Endothelial cell (in vitro differentiated cells): ENCODE measurements at places on chromosomes 7 and 10. TPM values are rescaled to one million over a fixed set of nuclear protein-coding genes. Genes with fewer than 3 reads are reported as not detected.

The SPDYE5 gene
- not detected for total RNA-seq

DNA sequence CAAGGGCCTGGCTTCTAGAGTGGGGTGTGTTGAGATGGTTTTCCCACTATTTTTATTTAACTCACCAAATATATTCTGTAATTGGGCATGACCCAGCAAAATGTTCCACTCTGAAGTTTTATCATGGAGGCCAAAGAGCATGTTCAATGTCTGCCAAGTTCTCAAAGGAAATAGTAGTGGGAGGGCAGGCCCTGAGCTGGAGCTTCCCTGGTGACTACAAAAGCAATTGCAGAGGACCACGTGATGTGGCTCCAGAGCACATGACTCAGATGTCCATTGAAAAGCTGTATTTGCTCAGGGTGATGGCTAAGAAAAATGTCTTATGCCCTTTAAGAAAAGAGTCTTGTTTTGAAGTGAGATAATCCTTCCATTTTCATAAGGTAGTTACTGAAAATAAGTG, 1024.8 kb downstream of the LRMDA start:
- DNase-seq, result no peak
- H3K36me3 ChIP-seq, result no peaks in the 10 kb centered on the region
- no peak overlapping the region for H3K27ac ChIP-seq
- peaks cover 4% of the 10 kb centered on the region for H3K27me3 ChIP-seq
- H3K4me3 ChIP-seq, result no peak overlapping the region

GRCh38 chr10:43078175-43078985, 1.5 kb downstream of the RET start:
- no peak for DNase-seq
- peaks cover 6% of the 10 kb centered on the region for H3K4me1 ChIP-seq
- peaks cover 30% of the 10 kb centered on the region for H3K27me3 ChIP-seq
- no peak overlapping the region for H3K27ac ChIP-seq

The FBXO24 gene
- total RNA-seq, result 1.3 TPM

- no peaks in the 10 kb centered on the region for H3K4me1 ChIP-seq
- H3K36me3 ChIP-seq, result no peaks in the 10 kb centered on the region
- H3K27me3 ChIP-seq, result peaks cover 2% of the 10 kb centered on the region
- no peak overlapping the region for H3K27ac ChIP-seq
- no peak overlapping the region for H3K4me3 ChIP-seq
Measured at GRCh38 chr7:138816650-138817049, 18.7 kb upstream of the ATP6V0A4 start.

DNA sequence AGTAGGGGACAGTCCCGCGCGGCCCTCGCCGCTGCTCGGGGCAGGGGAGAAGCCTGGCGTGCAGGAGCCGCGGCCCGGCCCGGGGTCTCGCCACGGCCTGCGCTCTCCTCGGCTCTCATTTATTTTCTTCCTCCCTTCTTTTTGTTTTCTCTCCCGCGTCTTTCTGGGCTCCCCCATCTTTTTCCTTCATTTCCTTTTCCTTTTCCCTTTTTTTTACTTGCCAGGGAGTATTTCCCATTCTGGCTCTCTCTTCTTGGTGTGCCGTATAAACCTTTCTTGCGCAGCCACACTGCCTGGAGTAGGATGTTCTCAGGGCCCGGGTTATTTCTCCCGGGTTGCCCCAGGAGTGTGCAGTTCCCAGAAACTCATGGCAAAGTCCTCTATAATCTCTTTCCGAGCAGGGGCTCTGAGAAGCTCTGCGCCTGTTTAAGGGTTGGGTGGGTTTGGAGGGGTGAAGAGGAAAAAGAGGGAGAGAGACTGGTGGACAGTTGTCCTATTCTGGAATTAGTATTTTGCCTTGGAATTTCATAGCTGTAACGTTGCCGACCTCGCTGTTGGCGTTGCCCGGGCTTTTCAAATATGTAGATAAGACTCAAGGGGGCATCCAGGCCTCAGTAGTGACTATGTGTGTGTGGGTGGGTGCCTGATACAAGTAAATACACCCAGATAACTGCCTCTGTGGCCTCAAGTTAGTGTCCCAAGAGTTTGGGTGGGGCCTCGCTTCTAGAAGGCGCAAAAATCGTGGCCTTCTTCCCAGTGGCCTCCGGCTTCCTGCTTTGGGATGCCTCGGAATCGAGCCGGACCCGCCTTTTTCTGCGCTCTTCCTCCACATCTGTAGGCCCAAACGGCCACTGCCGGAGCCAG, 4.3 kb upstream of the ZNF503 start:
- no peak for DNase-seq
- peaks cover 34% of the 10 kb centered on the region for H3K4me1 ChIP-seq
- H3K36me3 ChIP-seq, result no peaks in the 10 kb centered on the region
- H3K4me3 ChIP-seq, result peak overlapping the region; percentile 89

GRCh38 chr10:47402641-47403301, 18.7 kb upstream of the ZNF488 start:
- H3K27me3 ChIP-seq, result peaks cover 9% of the 10 kb centered on the region
- DNase-seq, result no peak
- H3K36me3 ChIP-seq, result no peaks in the 10 kb centered on the region
- peak overlapping the region; percentile 71 for H3K4me3 ChIP-seq
- H3K27ac ChIP-seq, result peak overlapping the region; percentile 15
- peaks cover 14% of the 10 kb centered on the region for H3K4me1 ChIP-seq

The EN2 gene
- total RNA-seq, result 2.1 TPM

- H3K4me3 ChIP-seq, result no peak overlapping the region
- H3K36me3 ChIP-seq, result peaks cover 5% of the 10 kb centered on the region
- no peak overlapping the region for H3K27ac ChIP-seq
- DNase-seq, result no peak
- H3K4me1 ChIP-seq, result no peaks in the 10 kb centered on the region
Measured at GRCh38 chr10:11728353-11728752, 13.8 kb upstream of the ECHDC3 start.

GRCh38 chr10:49090696-49091380, 24.5 kb downstream of the VSTM4 start:
- H3K4me1 ChIP-seq, result no peaks in the 10 kb centered on the region
- no peaks in the 10 kb centered on the region for H3K27me3 ChIP-seq
- H3K27ac ChIP-seq, result no peak overlapping the region
- no peak for DNase-seq
- H3K4me3 ChIP-seq, result no peak overlapping the region

The KIAA1549 gene
- 10.8 TPM for total RNA-seq

- H3K4me1 ChIP-seq, result peaks cover 12% of the 10 kb centered on the region
- no peak overlapping the region for H3K27ac ChIP-seq
- DNase-seq, result no peak
- peaks cover 8% of the 10 kb centered on the region for H3K27me3 ChIP-seq
- H3K4me3 ChIP-seq, result no peak overlapping the region
Measured at GRCh38 chr10:31599626-31600504, 280.8 kb downstream of the ZEB1 start.

The KCNIP2 gene
- 7.7 TPM for total RNA-seq

DNA sequence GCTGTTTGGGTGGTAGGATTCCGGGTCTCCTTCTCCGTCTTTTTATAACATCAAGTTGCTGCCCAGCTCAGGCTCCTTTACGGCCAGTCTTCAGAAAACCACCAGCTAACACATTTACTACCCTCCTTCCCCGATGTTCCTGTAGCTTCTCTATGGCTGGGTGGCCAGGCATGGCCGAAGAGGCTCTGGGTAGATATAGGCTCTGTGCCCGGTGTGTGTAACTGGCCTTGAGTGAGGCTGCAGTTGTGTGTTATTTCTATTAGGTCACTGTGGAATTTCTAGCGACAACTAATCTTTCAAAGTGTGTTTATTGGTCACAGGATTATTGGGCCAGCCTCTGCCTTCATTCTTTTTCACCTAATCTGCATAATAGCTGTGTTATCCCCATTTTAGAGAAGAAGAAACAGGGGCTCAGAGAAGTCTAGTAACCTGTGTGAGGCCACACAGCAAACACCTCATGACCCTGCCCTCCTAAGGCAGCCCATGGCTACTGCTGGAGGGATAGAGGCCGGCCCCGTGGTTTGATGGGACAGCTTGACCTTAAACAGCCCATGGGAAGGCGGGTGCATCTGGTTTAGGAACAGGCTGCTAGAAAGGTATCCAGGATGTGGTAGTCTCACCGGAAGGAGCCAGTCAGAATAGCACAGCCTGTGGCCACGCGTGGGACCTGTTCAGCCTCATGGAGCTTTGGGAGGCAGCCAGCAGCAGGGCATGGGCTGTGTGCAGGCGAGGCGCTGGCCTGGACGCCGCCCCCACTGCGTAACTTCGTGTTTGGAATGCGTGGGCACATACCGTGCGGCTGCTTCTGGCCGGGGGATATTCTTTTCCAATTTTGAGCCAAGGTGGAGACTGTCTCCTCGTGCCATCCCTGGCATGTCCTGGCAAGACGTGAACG, 29.7 kb downstream of the HTRA1 start:
- H3K4me3 ChIP-seq, result no peak overlapping the region
- H3K27ac ChIP-seq, result no peak overlapping the region
- peaks cover 16% of the 10 kb centered on the region for H3K4me1 ChIP-seq
- no peak for DNase-seq

DNA sequence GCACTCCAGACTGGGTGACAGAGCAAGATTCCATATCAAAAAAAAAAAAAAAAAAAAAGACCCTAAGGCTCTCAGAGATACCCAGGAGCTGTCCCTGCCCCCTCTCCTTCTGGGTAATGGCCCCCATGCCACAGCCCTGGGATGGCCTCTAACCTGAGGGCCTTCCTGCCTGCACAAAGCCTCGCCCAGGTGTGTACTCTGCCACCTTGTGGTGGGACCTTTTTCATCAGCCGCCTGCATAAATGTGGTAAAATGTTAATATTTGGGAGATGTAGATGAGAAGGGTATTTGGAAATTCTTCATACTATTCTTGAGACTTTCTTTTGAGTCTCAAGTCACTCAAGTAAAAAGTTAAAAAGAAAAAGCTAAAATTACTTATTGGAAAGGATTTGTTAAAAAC, 46.3 kb upstream of the RNF216 start:
- peak; percentile 43 for DNase-seq
- peak overlapping the region; percentile 37 for H3K4me3 ChIP-seq
- H3K27me3 ChIP-seq, result peaks cover 2% of the 10 kb centered on the region
- peaks cover 5% of the 10 kb centered on the region for H3K36me3 ChIP-seq
- peak overlapping the region; percentile 48 for H3K27ac ChIP-seq

GRCh38 chr10:16752099-16752498, 65.1 kb downstream of the RSU1 start:
- peaks cover 1% of the 10 kb centered on the region for H3K27me3 ChIP-seq
- peaks cover 5% of the 10 kb centered on the region for H3K4me1 ChIP-seq
- H3K36me3 ChIP-seq, result peaks cover 33% of the 10 kb centered on the region
- H3K27ac ChIP-seq, result no peak overlapping the region

The NPSR1 gene
- not detected for total RNA-seq

The SLC13A4 gene
- total RNA-seq, result not detected

DNA sequence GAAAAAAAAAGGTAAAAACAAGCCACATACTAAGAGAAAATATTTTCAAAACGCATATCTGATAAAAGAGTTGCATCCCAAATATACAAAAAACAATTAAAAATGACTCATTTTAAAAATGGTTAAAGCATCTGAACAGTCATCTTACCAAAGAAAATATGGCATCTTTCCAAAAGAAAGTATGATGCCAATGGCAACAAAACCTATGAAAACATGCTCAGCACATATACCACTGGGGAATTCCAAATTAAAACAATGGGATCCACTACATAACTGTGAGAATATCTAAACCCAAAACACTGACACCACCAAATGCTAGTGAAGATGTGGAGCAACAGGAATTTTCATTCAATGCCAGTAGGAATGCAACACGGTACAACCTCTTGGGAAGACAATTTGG, 39.3 kb downstream of the VSTM2A start:
- H3K4me1 ChIP-seq, result no peaks in the 10 kb centered on the region
- H3K27ac ChIP-seq, result no peak overlapping the region
- H3K4me3 ChIP-seq, result no peak overlapping the region
- H3K36me3 ChIP-seq, result no peaks in the 10 kb centered on the region
- DNase-seq, result no peak

The SLC39A12 gene
- 0.10 TPM for total RNA-seq

DNA sequence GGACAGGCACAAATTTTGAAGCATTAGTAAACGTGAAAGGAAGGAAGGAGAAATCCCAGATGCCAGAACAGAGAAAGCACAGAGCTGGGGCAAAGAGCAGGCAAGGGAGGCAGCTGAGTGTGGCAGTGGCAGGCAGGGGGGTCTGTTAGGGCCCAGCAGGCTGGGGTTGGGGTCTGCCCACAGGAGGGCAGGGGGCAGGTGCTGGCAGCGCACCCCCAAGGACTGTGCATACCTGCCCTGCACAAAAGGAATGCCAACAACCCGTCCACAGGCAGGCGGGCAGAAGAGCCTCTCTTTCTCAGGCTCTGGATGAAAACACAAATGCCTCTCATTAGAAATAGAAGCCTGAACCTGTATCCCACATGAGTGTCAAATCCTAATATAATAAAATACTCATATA, 552.3 kb downstream of the PTPRN2 start:
- no peak overlapping the region for H3K27ac ChIP-seq
- H3K27me3 ChIP-seq, result peaks cover 8% of the 10 kb centered on the region
- no peak overlapping the region for H3K4me3 ChIP-seq
- no peaks in the 10 kb centered on the region for H3K4me1 ChIP-seq
- peaks cover 29% of the 10 kb centered on the region for H3K36me3 ChIP-seq
